ENCODE measurements at places on chromosomes 5 and 9.

DNA sequence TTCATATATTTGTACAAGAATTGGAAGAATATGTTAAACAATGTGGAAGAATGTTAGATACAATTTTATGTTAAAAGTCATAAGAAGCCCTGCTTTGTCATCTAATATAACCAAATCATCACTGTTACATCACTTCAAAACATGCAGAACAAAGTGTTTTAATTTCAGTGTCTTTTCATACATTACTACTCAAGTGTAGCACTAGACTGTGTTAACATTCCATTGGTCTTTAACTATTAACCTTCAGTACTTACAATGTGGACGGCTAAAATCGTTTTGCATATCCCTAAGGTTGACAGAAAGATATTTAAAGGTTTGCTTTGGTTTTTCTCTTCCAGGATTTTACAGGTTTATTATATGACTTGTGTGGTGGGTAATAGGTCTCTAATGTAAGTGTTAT lies 50.9 kb downstream of the VCAN start:
- no peak for DNase-seq

- no peak for DNase-seq
Measured at GRCh38 chr5:153498516-153498915, 8.0 kb downstream of the GRIA1 start.

- DNase-seq, result no peak
Measured at GRCh38 chr9:103900466-103900865, 193.6 kb upstream of the SMC2 start.

GRCh38 chr5:150661821-150662596 lies 958 bp downstream of the MYOZ3 start:
- no peak for DNase-seq

GRCh38 chr5:124919076-124919475 lies 172.6 kb upstream of the ZNF608 start:
- DNase-seq, result no peak

DNA sequence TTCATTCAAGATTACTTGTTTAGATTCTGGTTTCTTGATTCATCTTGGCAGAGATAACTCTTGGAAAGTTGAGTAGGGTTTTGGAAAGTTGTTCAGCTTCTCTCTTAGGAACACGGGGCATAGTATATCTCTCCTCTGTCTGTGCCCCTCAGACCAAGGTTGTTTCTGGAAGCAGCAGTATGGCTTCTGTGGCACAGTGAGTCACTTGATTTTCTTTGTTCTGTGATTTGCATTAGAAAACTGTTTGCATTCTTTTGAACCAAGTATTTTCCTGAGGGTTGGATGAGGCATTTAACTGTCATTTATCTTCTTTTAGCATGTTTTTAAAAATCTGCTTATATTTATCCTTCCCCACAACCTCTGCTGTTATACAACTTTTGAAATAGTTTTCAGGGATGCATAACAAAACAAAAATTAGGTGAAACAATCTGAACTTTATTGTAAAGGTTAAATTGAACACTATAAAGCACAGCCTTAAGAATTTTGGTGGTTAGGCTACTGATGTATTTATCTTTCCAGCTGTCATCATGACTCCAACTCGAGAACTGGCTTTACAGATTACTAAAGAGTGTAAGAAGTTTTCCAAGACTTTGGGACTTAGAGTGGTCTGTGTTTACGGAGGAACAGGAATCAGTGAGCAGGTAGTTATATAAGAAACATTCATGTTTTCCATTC lies 26.5 kb downstream of the DDX46 start:
- peak; percentile 66 for DNase-seq

DNA sequence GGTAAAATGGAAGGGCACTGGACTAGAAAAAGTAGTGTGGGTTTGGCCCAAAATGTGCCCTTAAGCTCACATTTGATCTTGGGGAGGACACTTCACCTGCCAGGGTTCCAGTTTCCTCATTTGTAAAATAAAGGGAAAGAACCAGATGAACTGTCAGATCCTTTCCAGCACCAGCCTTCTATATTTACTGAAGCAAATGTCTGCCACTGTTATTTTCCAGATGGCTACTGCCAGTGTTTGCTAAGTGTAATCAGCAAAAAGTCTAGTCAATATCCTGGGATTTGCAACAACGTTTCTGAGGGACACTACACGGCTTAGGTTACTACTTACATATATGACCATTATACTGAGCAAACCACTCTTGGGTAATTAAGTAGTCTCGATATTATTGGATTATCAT lies 340.3 kb downstream of the KCNN2 start:
- DNase-seq, result no peak

DNA sequence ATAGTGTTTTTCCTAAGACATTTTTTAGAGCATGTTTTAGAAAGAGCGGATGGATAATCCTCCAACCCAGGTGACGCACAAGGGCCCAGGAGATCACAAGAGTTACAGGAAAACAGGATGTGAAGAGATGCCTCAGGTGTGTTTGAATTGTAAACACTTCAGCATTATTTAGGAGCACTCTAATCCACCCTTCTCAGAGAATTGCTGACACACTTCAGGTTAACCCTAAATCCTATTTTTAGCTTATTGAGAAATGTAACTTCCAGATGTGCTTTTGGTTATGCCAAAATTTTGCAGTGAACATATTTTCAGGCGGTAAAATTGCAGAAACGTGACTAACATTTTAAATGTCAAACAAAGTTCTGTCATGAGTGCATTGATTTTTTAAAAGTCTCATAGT lies 755.4 kb upstream of the CTNND2 start:
- no peak for DNase-seq
